Ureter (tissue), 1 donor: ENCODE measurements at places on chromosomes 5 and 9. TPM values are rescaled to one million over a fixed set of nuclear protein-coding genes. Genes with fewer than 3 reads are reported as not detected.

Gene CCL27
- 0.68 TPM for total RNA-seq

- DNase-seq, result no peak
Observed at GRCh38 chr5:32589942-32590869, 4.8 kb downstream of the SUB1 start.

DNA sequence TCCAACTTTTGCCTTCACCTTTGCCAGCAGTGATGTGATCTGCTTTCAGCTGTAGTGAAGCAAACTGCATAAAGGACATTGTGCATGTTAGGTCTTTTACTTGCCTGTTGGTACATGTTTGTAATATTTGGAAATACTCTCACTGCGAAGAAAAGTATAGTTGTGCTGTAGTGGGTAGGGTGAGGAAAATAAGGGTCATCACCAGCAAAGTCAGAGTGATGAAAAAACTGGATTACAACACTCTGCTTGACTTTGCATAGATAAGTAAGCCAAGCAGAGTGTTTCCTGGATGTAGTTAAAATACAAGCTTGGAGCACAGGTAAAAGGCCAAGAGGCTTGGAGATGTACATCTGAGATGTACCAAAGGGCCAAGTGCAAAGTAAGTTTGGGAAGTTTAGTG is 16.7 kb downstream of the TGFBR1 start:
- DNase-seq, result no peak

DNA sequence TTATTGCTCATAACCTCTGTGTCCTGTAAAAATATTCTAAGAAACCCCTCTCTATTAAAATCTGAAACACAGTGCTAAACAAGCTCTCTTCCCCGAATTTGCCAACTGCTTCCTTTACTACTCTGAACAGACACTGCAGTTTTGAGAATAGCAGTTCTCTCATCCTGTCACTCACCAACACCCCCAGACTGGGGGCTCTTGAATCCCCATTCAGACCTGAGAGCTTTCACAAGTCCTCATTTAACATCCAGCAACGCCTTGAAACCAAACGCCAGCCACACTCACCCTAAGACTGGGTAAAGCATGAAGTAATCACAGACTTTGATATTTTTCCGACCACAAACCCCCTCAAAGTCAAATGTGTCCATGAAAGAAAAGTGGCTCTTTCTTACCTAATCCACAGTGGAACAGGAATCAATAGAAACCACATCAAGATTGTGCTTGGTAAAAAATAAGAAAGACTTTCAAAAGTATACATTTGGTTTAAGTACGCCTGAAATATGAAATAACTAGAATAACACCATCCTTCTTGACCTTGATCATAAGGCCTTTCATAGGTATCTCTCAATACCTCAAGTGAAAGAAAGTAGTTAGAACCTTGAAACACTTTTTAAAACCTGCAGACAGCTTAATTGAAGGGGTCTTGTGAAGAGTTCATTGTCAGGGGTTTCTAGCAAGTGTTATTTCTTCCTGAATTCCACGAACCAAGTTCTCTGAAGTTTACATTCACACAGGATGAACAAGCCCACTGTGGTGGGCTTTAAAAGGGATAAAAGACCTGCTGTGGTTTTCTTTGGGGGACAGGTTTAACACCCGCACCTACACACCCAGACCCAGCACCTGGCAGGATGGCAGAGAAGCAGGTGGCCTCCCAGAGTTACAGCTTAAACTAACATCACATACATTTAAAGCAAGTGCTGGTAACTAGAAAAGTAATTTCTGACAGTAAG is 412.6 kb downstream of the MLLT3 start:
- DNase-seq, result no peak

Gene MYOZ3
- 2.6 TPM for total RNA-seq

DNA sequence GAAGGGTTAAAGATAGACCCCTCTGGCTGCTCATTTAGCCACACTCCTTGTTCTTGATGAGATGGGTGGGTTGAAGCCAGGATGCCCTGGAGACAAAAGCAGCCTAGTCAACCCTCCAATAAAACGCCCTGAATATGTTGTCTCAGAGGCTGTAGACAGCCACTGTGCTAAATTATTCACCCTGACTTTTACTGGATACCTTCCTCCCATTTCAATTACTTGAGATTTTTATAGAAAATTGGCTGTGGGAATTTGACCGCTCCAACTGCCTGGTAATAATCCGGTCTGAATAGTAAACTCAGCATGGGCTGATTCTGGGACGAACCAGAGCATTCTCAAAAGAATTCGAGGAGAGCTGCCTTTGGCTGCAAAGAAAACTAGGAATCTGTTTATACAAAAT is 104.2 kb downstream of the SNX18 start:
- no peak for DNase-seq

DNA sequence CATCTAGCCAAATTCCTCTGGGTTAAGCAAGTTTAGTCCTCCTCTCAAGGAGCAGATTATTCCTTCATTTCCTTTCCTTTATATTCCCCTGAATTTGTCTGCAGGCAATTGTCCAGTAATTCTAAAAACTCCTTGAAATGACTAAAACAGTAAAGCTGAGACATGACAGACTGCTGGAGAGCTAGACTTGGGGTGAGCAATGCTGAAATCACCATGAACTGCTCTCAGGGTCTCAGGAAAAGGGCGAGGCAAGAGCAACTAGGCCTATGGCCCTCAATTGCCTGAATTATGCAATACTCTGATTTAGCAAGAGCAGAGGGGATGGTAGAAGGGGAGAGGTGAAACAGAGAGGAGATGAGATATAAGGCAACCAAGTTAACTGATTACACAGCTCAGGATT is 172.9 kb upstream of the NREP start:
- DNase-seq, result no peak

Gene CSNK1A1
- 381 TPM for total RNA-seq

DNA sequence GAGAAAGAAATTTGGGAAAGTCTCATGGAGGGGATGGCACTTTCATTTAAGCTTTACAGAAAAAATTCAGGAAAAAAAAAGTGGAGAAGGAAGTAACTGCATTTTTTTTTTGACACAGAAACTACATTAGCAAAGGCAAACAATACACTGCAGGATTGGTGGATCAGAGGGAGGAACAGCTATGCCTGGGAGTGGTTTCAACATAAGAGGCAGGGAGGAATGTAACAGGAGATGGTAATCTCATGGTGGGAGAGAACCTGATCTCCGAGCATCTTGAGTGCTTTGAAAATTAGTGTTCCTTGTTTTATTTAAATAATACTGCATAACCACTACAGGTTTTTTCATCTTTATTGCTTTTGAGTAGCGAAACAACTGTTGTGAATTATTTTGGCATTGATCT is 249.4 kb downstream of the FAM170A start:
- DNase-seq, result no peak

Gene FOXD4L4
- total RNA-seq, result 0.47 TPM

DNA sequence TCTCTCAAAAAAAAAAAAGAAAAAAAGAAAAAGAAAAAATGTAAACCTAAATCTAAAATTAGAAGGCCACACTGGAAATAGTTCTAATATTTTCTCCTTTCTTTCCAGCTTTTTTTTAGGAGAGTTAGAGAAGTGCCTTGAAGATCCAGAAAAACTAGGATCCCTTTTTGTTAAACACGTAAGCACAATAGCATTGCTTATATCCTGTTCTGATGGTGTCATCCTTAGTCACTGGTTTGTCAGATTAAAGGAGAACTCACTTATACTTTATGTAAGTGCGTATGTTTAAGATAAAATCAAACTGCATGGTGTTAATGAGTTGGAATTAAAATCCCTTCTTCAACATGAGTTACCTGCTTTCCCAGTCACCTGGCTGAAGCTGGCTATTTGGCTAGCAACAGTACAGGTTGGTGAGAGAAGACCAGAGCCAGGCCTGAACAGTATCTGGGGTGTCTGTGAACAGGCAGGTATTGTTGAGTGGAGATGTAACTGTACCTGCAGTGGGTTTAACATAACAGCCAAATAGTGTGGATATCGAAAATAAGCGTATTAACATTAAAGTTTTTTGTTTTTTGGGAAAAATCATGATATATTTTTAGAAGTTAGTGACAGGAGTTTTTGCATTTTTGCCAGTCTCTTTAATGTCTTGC is 104.7 kb upstream of the OTULINL start:
- DNase-seq, result no peak

- no peak for DNase-seq
Observed at GRCh38 chr5:44252545-44252944, 136.7 kb downstream of the FGF10 start.

DNA sequence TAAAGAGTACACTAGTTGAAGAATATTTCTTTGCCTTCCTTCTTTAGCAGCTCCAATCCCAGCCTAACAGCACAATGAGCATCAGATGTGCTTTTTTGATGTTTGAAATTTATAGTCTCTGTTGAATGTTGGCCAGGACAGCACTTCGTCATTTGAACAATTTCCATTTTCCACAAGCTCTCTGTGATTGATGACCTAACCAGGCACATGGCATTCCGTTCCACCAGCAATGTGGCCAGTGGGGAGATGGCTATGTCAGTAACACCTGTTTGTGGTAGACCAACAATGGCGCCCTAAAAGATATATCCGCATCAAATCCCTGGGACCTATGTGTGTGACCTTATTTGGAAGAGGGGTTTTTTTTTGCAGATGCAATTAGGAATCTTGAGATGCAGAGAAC is 66.8 kb downstream of the PALM2AKAP2 start:
- DNase-seq, result no peak

Gene GLRA1
- not detected for total RNA-seq

- DNase-seq, result no peak
Observed at GRCh38 chr9:4904322-4905134, 80.5 kb upstream of the JAK2 start.

GRCh38 chr5:35197351-35197750 is 32.9 kb downstream of the PRLR start:
- no peak for DNase-seq

DNA sequence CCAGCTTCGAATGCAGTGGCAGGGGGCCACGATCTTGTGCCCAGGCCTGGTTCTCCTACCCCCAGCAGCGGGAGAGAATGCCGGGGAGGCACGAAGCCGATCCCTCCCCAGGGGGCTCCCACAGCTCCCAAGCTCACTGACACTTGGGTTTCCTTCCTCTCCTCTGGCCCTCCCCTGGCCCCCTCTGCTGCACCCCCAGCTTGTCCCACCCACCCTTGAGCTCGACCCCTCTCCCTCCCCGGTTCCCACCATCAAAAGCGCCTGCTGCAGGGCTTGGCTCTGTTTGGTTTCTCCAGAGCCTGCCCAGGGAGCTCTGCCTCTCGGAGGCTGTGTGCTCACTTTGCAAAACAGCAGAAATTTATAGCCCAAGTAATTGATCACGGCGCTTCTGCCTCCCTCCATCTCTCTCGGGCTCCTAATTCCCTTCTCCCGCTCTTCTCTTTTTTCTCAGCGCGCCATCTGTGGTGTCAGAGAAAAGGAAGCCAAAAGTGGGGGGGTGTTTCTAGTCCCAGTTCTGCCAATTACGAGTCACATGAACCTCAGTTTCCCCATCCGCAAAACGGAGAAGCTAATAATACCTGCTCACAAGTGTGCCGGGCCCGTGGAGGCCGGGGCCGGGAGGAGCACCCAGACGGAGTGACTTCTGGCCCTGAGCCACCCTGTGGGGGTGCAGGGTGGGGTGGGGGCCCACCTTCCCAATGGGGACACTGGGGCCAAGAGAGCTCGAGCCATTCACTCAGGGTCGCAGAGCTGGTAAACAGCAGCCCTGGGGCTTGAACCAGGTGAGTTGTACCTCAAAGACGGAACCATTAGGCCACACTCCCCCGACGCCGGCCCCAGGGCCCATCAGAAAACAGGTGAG is 141.2 kb upstream of the IER5L start:
- DNase-seq, result peak; percentile 43

Gene EPB41L4B
- total RNA-seq, result 15.9 TPM

DNA sequence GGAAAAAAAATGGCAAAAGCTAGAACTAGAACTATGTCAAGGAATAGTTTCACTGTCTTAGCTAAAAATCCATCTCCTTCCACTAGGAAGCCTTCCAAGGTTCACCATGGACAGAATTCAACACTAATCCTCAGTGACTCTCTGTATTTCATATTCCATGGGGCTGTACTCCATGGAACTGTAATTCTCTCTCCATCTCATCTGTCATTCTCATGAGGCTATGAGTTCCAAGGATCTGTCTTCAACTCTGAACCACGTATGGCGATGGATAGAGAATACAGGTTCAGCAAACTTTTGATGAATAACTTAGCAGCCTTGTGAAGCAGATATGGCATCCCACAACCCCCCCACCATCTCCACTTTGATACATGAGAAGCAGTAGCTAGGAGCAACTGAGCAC is 184.0 kb downstream of the SPOCK1 start:
- DNase-seq, result peak; percentile 6

GRCh38 chr9:69829484-69829883 is 8.9 kb downstream of the CFAP95 start:
- no peak for DNase-seq

Gene RORB
- 3.0 TPM for total RNA-seq
